Mesothelial cell of epicardium (in vitro differentiated cells): ENCODE measurements at places on chromosomes 7 and 10. TPM values are rescaled to one million over a fixed set of nuclear protein-coding genes. Genes with fewer than 3 reads are reported as not detected.
A peak's percentile ranks its signal among the peaks of the same experiment; 100 is the strongest.

GRCh38 chr10:113056441-113057021 is 106.5 kb downstream of the TCF7L2 start:
- peaks cover 33% of the 10 kb centered on the region for H3K4me1 ChIP-seq
- peak overlapping the region; percentile 91 for H3K27ac ChIP-seq
- DNase-seq, result no peak
- H3K27me3 ChIP-seq, result no peaks in the 10 kb centered on the region
- H3K36me3 ChIP-seq, result peaks cover 5% of the 10 kb centered on the region
- H3K4me3 ChIP-seq, result no peak overlapping the region

DNA sequence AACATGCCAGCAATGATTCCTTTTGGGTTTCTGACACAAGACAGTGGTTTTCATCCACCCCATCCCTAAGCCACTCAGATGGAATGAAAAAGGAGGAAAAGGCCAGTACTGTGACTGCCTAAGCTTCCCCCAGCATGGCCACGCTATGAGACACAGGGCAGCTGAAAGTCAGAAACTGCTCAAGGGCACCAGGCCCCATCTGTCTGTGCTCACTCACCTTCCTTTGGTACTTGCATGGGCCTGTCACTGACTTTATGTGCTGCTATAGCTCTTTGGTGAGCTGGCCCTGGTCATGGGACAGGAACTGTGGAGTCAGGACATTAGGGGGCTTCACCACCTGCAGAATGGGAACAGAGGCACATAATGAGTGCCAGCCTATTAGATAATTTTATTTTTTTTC is 21.2 kb upstream of the ACSM6 start:
- H3K27ac ChIP-seq, result no peak overlapping the region
- H3K36me3 ChIP-seq, result peaks cover 14% of the 10 kb centered on the region
- no peaks in the 10 kb centered on the region for H3K27me3 ChIP-seq
- DNase-seq, result no peak

- no peak for DNase-seq
- no peak overlapping the region for H3K4me3 ChIP-seq
- H3K36me3 ChIP-seq, result no peaks in the 10 kb centered on the region
- no peak overlapping the region for H3K27ac ChIP-seq
- peaks cover 5% of the 10 kb centered on the region for H3K4me1 ChIP-seq
- peaks cover 11% of the 10 kb centered on the region for H3K27me3 ChIP-seq
These were observed 56.4 kb downstream of the CYCS start for GRCh38 chr7:25068502-25069213.

DNA sequence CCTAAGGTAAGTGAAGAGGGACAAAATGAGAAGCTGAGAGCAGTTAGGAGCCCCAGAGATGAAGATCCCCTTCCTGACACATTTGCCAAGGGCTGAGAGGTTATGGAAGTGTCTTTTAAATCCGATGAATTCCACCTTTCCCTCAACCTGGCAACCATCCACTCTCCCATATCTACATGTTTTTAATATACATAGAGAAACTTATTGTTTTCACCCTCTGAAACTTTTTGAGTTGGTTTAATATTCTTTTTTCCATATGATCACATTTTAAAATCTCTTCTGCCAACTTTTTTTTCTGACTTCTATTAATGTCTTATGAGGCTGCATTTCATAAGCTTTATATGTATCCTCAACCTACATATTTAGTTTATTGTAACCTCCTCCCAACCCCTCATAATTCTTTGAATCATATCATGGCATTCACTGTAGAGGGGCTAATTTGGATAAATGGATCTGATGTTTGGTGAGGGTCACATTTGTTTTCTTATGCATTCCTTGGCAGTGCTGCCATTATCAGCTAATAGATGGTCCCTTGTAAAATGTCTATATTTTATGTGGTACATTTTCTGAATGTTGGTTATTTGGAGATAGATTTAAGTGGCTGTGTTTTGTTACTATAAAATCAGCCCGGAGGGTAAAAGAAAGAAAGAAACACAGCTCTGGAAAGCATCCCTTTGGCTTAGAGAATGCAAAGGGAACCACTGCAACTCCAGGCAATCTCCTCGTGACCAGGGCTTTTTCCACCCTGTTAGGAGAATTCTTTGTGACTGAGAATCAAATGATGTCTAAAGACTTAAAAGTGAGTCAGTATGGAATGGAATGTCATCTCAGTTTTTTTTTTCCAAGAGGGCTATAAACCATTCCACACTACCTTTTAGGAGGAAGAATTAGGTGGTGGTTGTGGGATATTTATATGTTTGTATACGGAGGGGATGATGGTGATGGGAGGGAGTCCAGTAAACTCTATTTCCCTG is 334.4 kb downstream of the SUGCT start:
- no peaks in the 10 kb centered on the region for H3K27me3 ChIP-seq
- H3K4me3 ChIP-seq, result no peak overlapping the region
- H3K27ac ChIP-seq, result peak overlapping the region; percentile 96
- no peak for DNase-seq
- H3K36me3 ChIP-seq, result peaks cover 2% of the 10 kb centered on the region
- H3K4me1 ChIP-seq, result peaks cover 53% of the 10 kb centered on the region

- no peaks in the 10 kb centered on the region for H3K27me3 ChIP-seq
- H3K27ac ChIP-seq, result no peak overlapping the region
- no peak overlapping the region for H3K4me3 ChIP-seq
- no peak for DNase-seq
- peaks cover 2% of the 10 kb centered on the region for H3K36me3 ChIP-seq
- peaks cover 28% of the 10 kb centered on the region for H3K4me1 ChIP-seq
These were observed 171.5 kb downstream of the CPEB3 start for GRCh38 chr10:92119340-92119739.

DNA sequence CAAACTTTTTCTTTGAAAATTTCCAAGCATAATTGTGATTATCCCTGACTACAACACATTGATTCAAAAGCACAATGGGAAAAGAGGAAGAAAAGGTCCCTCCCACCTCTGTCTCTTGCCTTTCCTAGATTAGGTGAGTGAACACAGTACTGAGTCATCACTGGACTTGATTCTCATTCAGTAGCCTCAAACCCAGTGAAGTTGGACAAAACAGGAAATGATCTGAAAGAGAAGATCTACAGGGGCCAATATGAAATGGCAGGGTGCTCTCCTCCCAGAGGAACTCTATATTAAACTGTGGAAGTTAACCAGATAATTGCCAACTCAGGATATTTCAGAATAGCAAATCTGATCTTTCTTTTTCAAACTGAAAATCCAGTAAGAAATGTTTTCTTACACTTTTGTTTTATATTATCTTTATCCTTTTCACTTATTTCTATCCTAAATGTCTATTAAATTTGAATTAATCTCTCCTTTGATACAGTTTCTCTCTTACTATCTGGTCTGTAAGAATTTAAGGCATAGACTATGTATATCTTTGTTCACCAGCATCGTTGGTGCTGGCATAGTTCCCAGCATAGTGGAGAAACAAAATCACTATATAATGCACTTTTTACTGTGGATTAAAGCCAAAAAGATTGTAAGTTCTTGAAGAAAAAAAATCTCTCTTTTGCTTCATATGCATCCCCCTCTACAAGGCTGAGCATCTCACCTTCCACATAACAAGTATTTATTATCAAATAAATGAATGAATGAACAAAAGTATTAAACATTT is 41.4 kb upstream of the IKZF1 start:
- H3K36me3 ChIP-seq, result no peaks in the 10 kb centered on the region
- no peaks in the 10 kb centered on the region for H3K4me1 ChIP-seq
- H3K27ac ChIP-seq, result no peak overlapping the region
- no peak for DNase-seq
- H3K4me3 ChIP-seq, result no peak overlapping the region
- peaks cover 45% of the 10 kb centered on the region for H3K27me3 ChIP-seq

GRCh38 chr7:81721437-81721836 is 48.4 kb downstream of the HGF start:
- H3K4me3 ChIP-seq, result no peak overlapping the region
- H3K36me3 ChIP-seq, result peaks cover 4% of the 10 kb centered on the region
- H3K27me3 ChIP-seq, result no peaks in the 10 kb centered on the region
- H3K4me1 ChIP-seq, result peaks cover 12% of the 10 kb centered on the region
- H3K27ac ChIP-seq, result no peak overlapping the region
- DNase-seq, result no peak

DNA sequence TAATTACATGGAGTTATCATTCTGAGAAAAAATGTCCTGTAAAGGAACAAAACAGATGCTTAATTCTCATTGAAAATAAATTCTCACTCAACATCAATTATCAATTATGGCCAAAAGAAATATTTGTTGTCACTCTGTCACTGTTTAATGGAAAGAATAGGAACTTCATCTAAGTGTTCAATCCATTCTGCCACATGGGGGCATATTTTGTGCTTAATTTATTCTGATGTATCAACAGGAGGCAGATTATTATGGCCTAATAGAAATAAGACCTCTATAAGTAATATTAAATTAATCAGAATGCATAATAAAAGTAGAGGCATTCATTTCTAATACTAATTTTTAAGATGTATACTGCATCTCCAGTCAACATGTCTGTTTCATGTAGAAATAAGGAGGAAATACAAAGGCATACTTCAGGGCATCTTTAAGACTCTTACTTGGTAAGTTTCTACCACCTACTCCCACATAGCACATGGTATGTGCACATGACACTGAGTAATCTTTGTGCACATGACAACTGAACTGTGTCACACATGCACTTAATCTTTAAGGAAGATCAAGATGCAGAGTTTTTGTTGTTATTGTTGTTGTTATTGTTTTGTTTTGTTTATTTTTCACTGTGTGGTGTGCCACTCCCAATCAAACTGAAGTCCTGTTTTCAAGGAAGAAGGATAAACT is 420.4 kb upstream of the SEMA3A start:
- no peaks in the 10 kb centered on the region for H3K27me3 ChIP-seq
- H3K36me3 ChIP-seq, result no peaks in the 10 kb centered on the region
- no peak overlapping the region for H3K27ac ChIP-seq
- H3K4me3 ChIP-seq, result no peak overlapping the region

DNA sequence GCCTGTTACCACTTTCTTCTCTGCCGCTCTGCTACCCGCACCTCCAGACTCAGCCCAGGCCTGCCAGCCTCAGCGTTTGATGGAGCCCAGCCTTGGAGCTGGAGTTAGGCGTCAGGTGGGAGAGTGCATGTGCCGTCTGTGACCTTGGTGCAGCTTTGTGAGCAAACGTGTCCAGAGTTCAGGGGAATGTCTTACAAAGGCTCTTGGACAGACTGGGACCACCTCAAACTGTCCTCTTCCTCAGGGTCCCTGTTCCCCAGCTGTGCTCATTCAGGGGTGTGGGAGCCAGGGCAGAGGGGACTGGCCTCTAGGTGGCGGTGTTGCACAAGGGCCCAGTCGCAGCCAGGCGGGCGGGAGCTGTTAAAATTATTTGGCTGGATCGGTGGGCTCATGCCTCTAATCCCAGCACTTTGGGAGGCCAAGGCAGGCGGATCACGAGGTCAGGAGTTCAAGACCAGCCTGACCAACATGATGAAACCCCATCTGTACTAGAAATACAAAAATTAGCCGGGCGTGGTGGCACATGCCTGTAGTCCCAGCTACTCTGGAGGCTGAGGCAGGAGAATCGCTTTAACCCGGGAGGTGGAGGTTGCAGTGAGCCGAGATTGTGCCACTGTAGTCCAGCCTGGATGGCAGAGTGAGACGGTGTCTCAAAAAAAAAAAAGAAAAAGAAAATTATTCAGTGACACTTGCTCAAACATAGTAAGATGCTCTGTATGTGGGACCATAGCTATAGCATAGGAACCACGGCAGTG is 89.2 kb downstream of the ADCY1 start:
- H3K4me3 ChIP-seq, result no peak overlapping the region
- DNase-seq, result no peak
- no peaks in the 10 kb centered on the region for H3K36me3 ChIP-seq
- H3K27me3 ChIP-seq, result peaks cover 1% of the 10 kb centered on the region

- H3K4me1 ChIP-seq, result no peaks in the 10 kb centered on the region
- no peaks in the 10 kb centered on the region for H3K27me3 ChIP-seq
- H3K36me3 ChIP-seq, result no peaks in the 10 kb centered on the region
These were observed 11.3 kb downstream of the ACADSB start for GRCh38 chr10:123019941-123020703.

GRCh38 chr7:4748231-4748681 is 27.2 kb upstream of the AP5Z1 start:
- H3K36me3 ChIP-seq, result peaks cover 20% of the 10 kb centered on the region
- peaks cover 40% of the 10 kb centered on the region for H3K4me1 ChIP-seq
- peak overlapping the region; percentile 74 for H3K27ac ChIP-seq
- H3K4me3 ChIP-seq, result no peak overlapping the region
- DNase-seq, result no peak

DNA sequence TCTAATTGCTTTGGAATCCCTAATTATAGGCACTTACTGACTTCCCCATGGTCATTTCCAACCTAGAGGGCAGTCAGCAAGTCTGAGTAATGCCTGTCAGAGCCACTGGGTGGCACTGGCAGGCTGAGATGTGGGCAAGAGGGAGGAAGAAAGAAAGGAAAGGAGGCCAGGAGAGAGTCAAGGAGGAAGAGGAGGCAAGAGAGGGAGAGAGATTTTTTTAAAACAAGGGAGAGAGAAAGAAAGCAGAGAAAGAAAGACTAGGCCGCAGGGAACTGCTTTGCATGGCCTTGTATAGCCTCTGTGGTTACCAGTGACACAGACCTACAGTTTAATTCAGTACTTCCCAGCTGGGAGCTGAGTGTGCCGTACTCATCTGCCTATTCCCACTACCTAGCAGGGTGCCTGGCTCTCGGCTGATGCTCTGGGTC is 210.4 kb upstream of the ADO start:
- no peaks in the 10 kb centered on the region for H3K4me1 ChIP-seq
- no peak overlapping the region for H3K27ac ChIP-seq

- no peak for DNase-seq
- H3K36me3 ChIP-seq, result peaks cover 5% of the 10 kb centered on the region
- H3K27me3 ChIP-seq, result no peaks in the 10 kb centered on the region
- peaks cover 3% of the 10 kb centered on the region for H3K4me1 ChIP-seq
These were observed 240.2 kb downstream of the ADAM12 start for GRCh38 chr10:126147866-126148587.

SCRN1 gene
- 81.3 to 86.4 TPM (median 85.0 TPM) in 3 replicates for total RNA-seq

SPDYE11 gene
- 0.11 to 0.18 TPM in 2 of 3 replicates, not detected in the other for total RNA-seq

RARRES2 gene
- total RNA-seq, result 24.9 to 26.4 TPM (median 26.2 TPM) in 3 replicates

NUDT1 gene
- 16.1 to 19.2 TPM (median 17.3 TPM) in 3 replicates for total RNA-seq

TMEM140 gene
- total RNA-seq, result 0.14 to 0.40 TPM in 2 of 3 replicates, not detected in the other

PRSS37 gene
- total RNA-seq, result not detected in 3 replicates

TMEM176B gene
- 1.9 to 2.8 TPM (median 2.3 TPM) in 3 replicates for total RNA-seq

HNRNPH3 gene
- 164 to 172 TPM (median 165 TPM) in 3 replicates for total RNA-seq

FGL2 gene
- total RNA-seq, result 0.05 TPM in 1 of 3 replicates, not detected in the others

TRDMT1 gene
- total RNA-seq, result 8.2 to 12.3 TPM (median 8.6 TPM) in 3 replicates

DPY19L1 gene
- total RNA-seq, result 12.3 to 21.8 TPM (median 19.7 TPM) in 3 replicates
